Activated naive CD4-positive, alpha-beta T cell treated with Interleukin-2 at 50 U/mL for 16 hours (primary cell): ENCODE measurements at places on chromosomes 2 and 18.

GRCh38 chr2:239291475-239292350, 109.1 kb downstream of the HDAC4 start:
- no peak for DNase-seq

DNA sequence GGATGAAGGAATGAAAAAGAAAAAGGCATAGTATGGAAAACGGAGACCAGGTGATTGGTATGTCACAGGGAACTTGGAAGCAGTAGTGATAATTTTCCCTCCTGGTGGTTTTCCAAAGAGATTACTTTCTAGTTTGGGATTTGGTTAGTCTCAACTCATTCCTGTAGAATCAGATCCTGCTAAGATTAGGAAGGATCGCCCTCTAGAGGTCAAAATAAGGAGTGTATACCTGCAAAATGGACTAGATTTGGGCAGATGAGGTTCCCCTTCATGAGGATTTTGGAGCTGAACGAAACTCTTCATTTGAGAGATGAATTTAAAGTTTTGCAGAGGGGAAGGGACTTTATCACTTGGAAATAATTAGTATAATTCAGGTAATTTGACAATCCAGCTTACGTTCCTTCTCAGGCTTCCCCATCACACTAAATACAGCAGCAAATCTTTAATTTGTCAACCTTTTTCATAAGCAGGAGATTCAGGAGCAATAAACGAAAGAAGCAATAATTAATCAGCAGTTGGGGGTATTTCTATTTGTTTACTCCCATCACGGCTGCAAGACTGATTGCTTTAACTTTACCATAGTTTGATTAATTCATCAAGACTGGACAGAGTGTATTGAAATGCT, 65.2 kb downstream of the CCDC195 start:
- no peak for DNase-seq

DNA sequence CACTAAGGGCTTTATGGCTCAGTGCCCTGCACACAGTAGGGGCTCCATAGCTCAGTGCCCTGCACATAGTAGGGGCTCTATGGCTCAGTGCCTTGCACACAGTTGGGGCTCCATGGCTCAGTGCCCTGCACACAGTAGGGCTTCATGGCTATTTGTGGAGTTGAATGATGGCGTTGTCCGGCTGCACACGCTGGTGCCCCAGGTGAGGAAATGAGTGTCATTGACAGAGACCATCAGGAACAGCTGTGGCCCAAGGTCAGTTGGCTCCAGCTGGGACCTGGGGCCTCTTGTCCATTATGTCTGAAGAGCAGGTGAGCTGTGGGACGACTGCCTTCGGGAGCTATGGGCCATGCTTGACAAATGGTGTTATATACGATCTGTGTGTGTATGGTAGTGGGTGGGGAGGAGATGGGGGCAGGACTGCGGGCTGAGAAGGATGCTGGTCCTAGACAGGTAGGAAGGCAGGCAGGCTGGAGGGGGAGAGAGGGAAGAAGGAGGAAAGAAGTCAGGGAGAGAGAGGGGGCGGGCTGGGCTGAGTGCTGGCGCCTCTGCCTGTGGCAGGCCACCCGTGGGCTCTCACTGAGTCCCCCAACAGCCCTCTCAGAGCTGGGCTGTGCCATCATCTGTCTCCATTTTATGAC, 130.6 kb downstream of the CLIP4 start:
- no peak for DNase-seq

DNA sequence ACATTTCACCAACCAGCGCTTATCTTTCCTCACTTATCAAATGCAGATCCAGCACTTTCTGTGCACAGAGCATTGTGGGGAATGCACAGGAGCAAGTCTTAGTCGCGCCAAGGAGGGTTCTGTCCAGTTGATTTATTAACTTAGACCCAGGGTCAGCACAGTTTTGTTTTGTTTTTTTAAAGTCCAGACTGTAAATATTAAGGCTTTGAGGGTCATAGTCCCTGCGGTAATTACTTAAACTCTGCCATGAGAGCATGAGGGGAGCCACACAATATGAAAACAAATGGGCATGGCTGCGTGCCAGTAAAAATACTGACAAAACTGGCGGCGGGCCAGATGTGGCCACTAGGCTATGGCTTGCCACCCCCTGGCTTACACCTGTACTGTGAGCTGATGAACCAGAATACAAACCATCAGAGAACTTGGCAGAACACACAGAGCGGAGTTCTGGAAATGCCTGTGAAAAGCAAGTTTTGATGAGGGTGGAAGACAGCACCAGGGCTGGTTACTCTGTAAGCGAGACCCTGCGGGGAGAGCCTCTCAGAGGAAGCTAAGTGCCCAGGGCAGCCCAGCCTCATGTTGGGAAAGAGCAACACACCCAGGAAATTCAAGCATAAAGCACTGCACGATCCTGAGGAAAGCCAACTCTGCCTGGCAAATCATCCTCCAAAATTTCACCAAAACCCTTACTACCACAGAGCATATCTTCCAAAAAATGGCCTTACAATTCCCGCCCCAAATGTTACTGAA, 43.6 kb downstream of the L3MBTL4 start:
- no peak for DNase-seq

- DNase-seq = no peak
Observed at GRCh38 chr2:236107942-236108625, 60.1 kb downstream of the GBX2 start.

GRCh38 chr2:11326677-11327211, 17.7 kb downstream of the ROCK2 start:
- DNase-seq = no peak

GRCh38 chr2:49105506-49105905, 48.8 kb downstream of the FSHR start:
- no peak for DNase-seq

DNA sequence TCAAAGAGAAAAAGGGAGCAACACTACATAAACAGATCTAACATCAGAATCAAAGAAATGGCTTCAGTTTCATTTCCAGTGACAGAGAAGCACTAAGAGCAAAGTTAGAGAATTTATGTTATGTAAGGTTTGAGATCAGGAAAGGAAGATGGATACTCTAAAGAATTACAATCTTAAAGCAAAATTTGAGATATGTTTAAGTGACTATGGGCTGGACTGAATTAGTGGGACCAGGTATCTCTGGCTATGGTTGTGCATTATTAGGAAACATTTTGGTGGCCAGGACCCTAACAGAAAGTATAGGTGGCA, 208.2 kb downstream of the CCDC178 start:
- DNase-seq = no peak

DNA sequence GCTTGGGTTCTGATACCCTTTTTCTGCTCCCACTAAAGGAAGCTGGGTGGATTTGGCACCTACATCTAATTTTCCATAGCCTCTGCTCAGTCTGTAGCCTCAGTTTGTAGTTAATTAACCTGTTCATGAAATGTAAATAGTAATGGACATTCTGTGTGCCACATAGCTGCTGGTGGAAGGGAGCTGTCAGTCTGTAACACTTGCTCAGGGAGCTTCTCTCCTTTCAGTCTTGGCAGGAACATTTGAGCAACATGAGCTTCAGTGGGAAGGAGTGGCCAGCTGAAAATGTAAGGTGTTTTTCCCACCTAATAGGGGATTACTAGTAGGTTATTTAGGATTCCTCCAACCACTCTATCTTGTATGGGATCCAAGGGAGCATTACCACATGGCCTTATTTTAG, 203.4 kb downstream of the ASXL3 start:
- no peak for DNase-seq

GRCh38 chr2:169664978-169665930, 29.0 kb downstream of the CFAP210 start:
- no peak for DNase-seq

DNA sequence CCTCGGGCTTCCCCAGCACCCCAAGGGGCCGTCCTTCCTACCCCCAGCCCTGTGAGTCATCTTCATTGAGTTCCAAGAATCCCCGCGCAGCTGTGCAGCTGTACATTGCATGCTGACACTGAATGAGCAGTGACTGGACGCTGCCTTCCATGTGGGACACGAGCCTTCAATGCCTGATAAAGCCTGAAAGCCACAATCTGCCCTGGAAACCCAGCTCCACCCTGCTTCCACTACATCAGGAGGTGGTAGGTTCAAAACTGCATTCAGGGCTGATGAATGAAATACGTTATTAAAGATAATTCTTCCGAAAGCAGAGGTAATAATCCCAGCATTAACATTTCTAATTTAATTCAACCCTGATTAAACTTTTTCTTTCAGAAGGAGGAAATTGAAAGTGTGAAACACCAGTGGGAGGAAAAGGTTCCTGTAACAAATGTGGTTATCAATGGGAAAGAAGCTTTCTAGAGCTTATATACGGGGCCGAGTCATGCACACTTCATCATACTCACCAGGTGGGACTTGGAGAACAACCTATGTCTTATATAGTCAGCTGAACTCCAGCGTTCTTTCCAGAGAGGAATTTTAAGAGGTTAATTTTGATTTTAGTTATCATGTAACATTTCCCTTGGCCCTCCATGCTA, 360.1 kb downstream of the LPIN1 start:
- peak; percentile 27 for DNase-seq

- DNase-seq = no peak
Observed at GRCh38 chr18:58998401-58999203, 133.9 kb downstream of the ZNF532 start.

DNA sequence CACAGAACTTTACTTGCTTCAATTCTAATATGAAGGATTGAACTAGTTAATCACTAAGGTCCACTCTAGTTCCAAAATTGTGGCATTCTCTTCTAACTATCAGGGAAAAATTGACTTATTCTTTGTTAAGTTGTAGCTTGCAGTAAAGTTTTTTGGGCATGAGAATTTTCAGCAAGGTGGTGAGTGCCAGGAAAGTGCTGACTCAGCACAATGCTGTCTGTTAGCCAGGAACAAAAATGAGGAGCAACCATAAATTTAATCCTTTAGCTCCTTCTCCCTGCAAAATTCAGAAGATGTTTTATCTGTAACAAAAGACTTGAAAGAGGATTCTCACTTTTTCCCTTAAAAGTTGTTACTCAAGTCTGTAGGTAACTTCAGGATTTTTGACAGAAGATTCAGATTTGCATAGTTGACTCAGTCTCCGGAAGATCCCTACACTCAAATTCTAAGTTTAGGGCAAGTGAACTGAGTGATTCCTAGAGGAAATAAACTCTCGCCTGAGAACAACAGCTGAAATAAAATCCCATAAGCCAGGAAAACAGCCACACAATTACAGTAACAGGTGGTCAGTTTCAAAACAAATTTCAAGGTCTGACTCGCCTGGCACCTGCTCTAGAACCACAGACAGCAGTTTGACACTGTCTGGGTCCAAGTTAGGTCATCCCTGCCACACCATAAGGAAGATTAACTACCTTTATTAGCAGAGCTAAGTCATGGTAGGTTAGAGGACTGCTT, 20.2 kb upstream of the DARS1 start:
- DNase-seq = no peak

DNA sequence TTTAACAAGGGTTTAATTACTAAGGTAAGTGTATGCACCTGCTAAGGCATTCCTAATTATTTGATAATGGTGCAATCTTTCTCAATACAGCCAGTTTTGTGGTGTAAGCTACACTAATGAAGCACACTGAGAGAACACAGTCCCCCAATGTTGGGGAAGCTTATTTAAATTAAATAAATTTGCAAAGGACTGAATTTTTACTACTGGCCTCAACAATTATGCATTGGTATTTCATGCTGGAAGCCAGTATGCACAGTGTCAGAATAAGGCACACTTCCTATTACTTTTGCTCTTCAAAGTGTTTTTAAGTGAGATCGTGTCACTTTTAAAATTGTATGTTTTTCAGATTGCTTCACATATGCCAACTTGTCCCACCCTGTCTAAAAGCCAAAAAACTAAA, 103.2 kb upstream of the ZNF521 start:
- DNase-seq = no peak

GRCh38 chr2:127694986-127695385, 6.3 kb upstream of the SFT2D3 start:
- no peak for DNase-seq

DNA sequence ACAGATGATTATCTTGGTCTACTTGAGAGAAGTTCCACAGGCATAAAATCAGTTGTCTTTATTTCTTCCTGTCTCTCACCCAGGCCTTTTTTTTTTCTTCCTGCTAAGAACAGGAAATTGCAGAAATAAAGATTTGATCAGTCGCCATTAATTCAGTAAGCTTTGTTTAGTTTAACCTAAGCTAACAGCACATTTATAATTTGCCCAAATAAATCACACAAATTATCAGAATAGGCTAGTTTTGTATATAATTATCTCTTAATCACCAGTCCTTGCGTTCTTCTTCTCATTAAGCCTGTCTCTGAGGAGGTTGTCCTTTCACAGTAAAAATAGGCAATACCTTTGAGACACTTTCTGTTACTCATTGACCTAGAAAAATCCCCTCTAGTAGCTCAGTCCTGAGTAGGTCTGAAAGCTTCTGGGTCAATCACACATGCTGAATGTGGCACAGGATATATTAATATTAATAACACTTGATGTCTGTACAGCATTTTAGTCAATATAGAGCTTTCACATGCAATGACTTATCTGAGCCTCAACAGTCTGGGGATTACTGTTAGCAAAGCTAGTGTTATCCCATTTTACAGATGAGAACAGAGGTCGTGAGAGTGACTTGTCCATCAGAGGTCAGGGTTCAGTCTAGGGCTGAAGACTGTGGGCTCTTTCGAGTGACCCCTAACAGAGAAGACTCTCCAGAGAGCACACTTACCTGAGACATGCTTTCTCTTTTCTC, 11.2 kb upstream of the STK17B start:
- DNase-seq = no peak

- DNase-seq = no peak
Observed at GRCh38 chr18:48292782-48293424, 116.3 kb downstream of the ZBTB7C start.

DNA sequence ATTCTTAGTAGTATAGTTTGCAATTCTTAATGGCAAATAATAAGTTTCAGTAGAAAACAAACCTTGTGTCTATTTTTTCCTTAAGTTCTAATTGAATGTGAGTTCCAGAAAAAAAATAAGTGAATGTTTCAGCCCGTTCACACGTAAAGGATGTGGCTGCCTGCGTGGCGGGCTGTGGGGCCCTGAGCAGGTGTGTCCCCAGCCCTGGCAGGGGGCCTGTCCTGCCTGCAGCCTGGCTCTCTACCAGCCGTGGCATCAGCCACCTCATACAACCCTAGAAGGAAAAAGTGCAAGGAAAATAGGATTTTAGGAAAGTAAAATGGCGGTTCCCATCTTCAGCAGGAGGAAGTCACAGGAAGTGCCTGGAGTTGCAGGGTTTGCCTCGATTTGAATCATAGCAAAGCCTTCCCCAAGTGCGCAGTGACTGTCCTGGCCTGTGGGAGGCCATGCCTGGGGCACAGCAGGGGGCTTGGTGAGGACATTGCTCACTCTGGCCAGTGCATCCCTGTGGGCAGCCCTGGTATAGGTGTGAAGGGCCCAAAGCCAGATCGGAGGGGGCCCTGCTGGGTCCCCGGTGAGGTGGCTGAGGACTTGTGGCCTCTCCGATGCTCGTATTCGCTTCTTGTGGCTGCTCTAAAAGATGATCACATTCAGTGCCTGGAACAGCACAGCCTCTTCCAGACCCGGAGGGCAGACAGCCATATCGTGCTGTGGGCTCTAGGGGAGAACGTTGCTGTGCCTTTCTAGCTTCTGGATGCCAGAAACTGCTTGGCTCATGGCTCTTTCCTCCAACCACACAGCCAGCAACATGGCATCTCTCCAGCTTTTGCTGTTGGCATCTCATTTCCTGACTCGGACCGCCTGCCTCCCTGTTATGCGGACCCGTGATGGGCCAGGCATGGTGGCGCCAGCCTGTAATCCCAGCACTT, 12.6 kb downstream of the DTYMK start:
- DNase-seq = no peak
